ENCODE measurements at places on chromosomes 13 and 19.

GRCh38 chr13:53189162-53189561, 160.5 kb downstream of the OLFM4 start:
- no peak for DNase-seq

DNA sequence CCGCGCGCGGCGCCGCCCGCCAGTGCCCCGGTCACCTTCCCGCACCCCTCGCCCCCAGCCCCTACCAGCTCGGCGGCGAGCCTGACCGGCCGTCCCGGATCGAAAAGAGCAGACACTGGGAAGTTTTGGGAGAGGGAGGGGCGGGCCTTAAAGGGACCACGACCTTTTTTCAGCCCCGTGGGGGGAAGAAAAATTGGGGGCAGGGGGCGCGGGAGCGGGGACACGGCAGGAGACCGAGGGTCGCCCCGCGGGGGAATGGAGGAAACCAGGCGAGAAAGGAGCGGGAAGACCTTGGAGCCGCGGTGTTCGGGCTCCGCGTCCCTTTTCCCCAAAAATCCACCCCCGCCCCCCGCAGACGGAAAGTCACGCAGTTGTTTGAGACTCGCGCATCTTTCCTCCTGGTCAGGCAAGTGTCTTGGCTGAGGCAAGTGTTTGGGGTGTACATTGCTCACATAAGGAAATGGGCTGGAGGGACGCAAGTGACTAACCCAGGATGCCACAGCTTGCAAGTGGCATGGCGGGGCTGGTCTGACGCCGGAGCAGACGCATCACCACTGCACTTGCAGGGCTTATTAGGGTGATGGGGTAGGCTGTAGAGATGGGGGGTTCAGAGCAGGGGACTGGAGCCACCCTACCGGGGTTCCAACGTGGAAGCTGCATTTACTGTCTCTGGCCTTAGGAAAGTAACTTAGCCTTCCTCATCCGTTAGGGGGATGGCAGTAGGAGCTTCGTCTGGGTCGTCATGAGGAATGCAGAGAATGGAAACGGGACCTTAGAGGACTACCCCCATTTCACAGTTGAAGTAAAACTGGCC, 2.7 kb upstream of the HNRNPL start:
- DNase-seq: peak; percentile 82

DNA sequence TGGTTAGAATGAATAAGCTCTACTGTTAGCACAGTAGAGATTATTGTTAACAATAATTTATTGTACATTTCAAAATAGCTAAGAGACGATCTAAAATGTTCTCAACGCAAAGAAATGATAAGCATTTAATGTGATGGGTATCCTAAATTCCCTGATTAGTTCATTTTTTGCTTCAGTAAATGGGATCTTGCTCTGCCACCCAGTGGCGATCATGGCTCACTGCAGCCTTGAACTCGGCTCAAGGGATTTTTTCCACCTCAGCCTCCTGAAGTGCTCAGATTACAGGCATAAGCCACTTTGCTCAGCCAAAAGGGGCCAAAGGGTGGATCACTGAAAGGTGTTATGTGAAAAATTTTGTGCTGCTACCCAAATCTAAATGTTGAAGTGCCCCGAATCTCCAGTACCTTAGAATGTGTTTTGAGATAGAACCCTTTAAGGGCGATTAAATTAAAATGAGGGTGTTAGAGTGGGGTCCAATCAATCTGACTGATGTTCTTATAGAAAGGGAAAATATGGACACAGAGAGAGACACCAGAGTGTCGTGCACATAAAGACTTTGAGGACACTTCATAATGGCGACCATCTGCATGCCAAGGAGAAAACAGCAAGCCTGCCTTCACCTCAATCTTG, 31.5 kb upstream of the ZNF766 start:
- DNase-seq: peak; percentile 74

- no peak for DNase-seq
Observed at GRCh38 chr13:60229708-60230272, 66.1 kb upstream of the DIAPH3 start.

- no peak for DNase-seq
Observed at GRCh38 chr19:30318261-30318660, 53.9 kb upstream of the ZNF536 start.

- no peak for DNase-seq
Observed at GRCh38 chr13:51355217-51355616, 15.7 kb downstream of the SERPINE3 start.
